ENCODE measurements at places on chromosomes 2 and 18.

- DNase-seq, result peak; percentile 76
Measured at GRCh38 chr18:23994361-23994902, 20.1 kb upstream of the TTC39C start.

DNA sequence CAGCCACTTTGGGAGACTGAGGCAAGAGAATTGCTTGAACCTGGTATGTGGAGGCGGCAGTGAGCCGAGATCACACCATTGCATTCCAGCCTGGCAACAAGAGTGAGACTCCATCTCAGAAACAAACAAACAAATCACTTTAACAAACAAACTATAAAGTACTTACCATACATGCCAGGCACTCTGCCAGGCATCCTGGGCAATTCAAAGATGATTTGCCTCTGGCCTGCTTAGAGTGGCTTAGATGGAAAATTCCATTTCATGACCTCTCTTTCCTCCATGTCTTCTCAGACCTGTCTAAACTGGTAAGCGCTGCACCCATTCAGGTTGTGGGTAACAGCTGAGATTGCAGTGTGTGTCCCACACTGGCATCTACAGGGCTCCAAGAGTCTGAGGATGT is 273.2 kb downstream of the BCL2 start:
- DNase-seq, result no peak

GRCh38 chr2:207845202-207845864 is 75.6 kb upstream of the FZD5 start:
- no peak for DNase-seq

- peak; percentile 50 for DNase-seq
Measured at GRCh38 chr2:232898592-232899543, 28.8 kb downstream of the SNORC start.

DNA sequence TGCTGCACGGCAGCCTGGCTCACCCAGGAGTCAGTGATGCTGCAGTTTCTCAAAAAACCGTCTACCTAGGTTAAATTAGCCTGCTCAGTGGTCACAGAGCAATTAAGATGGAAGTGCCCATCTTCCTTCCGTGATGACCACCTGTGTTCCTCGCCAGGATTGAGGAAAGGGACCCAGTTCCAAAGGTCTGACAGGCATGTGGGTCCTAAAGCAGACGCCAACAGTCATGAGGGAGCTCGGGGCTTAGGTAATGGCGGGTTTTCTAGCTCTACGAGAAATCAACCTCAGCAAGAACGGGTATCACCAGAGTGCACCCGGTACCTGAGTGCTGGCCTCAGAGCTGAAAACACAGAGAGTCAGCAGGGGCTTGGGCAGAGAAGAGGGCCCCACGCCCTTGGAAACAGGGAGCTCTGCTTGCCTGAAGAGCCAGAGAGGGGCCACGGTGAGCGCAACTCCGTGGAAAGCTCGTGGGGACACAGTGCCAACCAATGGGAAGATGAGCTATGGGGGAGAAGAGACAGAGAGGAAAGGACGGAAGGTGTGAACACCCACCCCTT is 34.3 kb upstream of the DNMT3A start:
- no peak for DNase-seq

DNA sequence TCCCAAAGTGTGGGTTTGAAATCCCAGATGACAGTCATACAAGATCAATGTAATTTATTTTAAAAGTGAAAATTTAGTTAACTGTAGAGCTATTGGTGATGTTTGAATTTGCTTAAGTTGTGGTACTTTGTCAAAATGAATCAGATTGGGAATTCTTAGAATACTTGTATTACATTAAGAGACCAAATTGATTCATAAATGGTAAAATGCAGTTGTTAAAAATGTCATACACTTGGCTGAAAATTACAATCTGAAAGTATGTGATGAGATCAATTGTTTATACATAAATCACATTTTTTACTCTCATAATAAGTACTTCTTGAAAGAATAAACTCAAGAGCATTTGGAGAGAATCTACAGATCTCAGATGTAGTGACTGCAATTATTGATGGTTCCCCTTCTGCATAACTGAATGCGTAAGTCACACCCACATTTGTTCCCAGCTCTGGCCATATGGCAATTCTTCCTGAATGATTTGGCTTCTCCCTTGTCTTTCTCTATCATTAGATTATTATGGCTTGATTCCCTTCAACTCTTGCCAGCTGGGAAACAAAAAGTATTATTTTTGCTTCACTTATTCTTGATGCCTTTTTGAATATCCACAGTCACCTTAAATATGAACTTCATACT is 558.5 kb downstream of the CPS1 start:
- peak; percentile 53 for DNase-seq

- no peak for DNase-seq
Measured at GRCh38 chr18:79571211-79572092, 108.2 kb upstream of the CTDP1 start.

DNA sequence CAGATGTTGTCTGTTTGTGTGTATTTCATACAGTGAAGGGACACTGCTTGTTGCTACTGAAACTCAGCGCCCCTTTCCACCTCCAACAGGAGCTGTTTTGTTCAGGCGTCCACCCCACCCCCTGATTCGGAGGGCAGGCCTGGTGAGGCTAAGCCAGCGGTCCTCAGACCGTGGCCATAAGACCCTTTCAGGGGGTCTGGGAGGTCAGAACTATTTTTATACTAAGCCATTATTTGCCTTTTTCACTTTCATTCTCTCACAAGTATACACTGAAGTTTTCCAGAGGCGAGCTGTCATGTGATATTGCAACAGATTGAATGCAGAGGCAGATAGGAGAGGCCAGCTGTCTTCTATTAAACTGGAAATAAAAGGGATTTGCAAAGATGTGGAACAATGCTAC is 39.7 kb upstream of the IGFBP5 start:
- peak; percentile 22 for DNase-seq

GRCh38 chr2:139674577-139674976 is 894.4 kb upstream of the NXPH2 start:
- no peak for DNase-seq

Data from brain (organoid and tissue), 16 donors.